ENCODE measurements at places on chromosomes 12 and 14.

GRCh38 chr12:122310626-122311333 lies 44.5 kb upstream of the VPS33A start:
- DNase-seq = no peak

- no peak for DNase-seq
Observed at GRCh38 chr14:99150236-99150635, 121.8 kb downstream of the BCL11B start.

DNA sequence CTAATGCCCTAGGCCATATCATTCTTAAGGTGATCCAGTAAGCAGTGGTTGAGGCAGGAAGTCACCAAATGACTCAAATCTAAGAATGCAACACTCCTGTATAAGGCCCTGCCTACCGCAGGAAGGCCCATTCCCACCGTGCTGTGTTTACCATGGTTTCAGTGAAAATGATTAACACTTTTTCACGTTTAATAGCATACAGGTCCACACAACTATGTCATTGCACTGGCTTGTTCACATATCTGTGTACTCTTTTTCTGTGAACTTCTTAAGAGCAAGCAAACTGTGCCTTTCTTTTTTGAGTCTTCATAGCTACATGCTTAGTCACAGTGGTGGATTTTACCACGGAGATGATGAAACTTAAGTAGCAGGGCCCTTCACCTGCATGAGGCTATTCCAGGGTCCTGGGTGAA lies 214.9 kb downstream of the CNTN1 start:
- no peak for DNase-seq

GRCh38 chr12:50571786-50572185 lies 67.0 kb downstream of the DIP2B start:
- DNase-seq = no peak

DNA sequence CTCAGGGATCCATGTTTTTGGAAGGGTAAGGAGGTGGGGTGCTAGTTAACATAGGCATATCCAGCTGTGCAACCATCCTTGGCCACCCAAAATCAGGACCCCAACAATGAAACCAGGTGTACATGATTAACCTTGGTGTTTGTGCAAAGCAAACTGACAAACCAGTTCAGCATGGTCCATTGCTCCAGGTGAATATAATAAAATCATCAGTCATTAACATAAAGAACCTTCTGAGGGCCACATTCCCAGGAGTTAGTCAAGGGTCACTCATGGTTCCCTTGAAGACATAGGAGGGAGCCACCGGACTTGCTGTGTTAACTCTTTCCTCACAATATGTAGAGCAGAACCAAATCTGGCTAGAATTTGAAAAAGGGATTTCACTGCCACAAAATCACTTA lies 17.8 kb downstream of the SLC38A2 start:
- DNase-seq = no peak

GRCh38 chr12:60693019-60693626 lies 1097.3 kb downstream of the SLC16A7 start:
- no peak for DNase-seq

DNA sequence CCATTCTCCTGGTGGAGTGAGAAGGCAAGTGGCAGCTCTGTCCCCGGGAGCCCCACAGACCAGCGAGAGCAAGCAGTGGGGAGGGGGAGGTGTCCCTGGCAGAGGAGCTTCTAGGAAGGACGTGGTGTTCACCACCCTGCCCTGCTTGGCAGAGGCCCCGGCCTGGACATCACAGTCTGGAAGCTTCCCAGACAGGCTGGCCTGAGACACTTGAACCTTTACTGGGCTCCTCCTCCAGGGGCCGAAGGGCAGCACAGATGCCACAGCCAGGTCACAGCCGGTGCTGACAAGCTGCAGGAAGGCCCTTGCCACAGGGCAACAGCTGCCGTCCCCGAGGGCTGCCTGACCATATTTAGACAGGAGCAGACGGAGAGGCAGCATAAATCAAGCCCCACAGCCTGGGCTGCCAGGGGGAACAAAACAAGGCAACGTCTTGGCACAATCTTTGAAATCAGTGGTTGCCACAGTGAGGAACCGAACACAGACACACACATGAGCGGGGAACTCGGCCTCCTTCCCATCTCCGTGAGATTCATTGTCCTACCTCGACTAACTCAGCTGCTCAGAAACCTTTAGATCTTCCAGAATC lies 28.5 kb downstream of the PRIMA1 start:
- DNase-seq = no peak

DNA sequence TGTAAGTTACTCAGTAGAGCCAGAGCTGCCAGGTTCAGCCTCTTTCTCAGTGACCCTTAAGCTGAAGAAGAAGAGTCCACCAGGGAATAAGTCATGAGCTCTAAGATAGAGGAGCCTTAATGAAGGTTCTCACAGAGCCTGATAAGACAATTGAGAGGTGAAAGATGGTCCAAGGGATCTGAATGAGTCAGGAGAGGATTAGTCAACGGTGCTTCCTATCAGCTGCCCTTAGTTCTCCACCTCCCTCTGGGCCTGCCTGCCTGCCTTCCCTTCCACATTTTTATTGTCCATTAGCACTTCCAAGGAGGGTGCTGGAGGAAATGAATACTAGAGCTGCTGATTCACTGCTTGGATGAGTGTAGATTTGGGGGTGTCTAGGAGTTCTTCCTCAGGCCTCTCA lies 161.7 kb upstream of the RMST start:
- no peak for DNase-seq

DNA sequence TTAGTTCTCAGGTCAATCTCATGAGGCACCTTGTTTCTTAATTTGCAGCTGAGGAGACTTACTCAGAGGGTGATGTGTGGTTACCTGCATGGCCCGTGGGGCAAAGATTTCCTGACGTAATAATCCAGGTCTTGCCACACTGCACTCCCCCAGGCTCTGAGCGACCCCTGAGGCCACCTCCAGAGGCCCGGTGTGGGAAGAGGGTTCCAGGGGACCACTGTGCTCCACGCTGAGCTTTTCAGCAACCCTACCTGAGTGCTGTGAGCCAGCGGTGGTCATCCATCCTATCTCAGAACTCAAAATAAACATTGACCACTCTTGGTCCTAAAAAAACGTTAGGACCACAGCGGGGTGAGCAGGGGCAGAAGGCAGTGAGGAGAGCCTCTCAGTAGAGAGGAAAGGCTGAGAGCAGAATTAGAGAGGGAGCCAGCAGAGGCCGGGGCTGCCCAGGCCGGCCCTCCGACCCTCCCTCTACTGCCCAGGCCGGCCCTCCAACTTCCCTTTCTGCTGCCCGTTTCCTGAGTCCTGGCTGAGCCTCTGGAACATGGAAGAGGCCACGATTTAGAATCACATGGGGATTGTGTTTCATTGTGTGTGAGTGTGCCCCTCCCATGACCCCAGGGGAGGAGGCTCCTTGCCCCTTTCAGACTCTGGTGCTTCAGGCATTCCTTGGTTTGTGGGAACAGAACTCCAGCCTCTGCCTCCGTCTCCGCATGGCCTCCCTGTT lies 188.2 kb upstream of the DIO3 start:
- no peak for DNase-seq

DNA sequence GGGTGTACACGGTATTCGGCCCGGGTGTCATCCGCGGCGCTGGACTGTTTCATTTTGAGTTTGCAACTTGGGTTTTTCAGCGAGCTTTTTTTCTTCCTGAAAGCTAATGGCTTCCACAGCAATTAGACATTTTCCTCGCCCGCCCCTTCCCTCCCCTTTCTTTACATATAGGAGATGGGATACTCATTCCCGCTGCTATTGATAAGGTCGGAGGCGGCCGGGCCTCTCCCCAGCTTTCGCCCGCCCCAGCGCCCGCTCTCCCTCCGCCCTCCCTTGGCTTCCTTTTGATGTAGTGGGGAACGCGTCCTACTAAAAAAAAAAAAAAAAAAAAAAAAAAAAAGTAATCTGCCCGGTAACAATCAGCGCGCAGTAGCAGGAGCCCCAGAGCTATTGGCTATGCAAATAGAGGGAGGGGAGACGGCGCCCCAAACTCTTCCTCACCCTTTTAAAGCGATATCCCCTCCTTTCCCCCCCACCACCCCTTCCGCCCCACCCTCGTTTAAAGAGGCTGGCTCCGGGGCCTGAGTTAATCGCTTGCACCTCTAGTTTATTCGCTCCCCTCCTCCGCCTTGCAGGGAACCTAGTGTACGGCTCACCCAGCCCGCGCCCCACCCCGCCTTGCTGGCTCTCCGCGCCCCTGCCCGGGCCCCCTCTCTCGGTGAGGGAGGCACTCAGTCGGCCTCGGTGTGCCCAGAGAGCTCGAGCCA lies 1.7 kb upstream of the CCND2 start:
- no peak for DNase-seq

GRCh38 chr14:93317875-93318807 lies 14.7 kb downstream of the BTBD7 start:
- no peak for DNase-seq

- DNase-seq = no peak
Observed at GRCh38 chr14:23112359-23113178, 6.5 kb downstream of the CEBPE start.

DNA sequence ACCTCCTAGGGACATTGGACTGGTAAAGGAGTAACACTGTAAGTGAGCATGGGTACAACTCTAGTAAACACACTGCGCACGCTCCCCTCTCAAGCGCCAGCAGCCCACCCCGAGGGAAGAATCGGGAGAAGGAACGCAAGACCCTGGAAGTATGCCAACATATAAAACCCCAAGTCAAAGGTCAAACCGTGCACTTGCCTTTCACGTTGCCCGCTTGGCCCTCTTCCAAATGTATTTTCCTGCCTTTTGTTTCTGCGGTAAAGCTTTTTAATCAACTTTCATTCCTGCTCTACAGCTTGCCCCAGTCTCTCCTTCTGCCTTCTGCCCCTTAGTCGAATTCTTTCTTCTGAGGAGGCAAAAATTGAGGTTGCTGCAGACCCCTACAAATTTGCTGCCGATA lies 17.6 kb upstream of the CHST11 start:
- DNase-seq = no peak

DNA sequence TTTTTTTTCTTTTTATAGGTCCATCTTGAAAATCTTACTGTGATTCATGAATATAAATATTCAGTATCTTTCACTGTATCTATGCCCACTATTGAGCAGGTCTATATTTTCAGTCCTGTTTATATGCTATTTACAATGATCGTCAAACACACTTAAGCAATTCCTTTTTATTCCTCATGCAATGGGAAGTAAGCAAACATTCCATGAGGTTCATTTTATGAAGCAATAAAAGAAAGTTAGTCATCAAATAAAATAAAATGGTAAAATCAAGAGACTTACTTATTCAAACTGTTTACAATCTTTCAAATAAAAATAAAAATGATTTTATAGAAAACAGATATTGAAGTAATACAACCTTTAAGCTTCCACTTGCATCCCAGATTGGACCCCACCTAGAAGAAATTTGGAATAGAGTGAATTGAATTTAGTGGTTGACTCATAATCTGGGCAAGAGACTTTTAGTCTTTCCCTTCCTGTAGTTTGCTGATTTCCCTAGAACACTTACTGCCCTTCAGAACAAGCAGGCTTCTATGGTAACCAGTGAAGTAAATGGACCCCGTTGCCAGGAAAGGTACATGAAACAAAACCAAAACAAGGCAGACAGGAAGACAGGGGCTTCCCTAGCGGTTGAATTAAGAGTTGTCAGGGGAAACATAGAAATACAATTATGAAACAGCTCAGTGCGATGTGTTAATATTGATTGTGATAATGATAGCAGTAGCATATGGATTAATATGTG lies 241.0 kb upstream of the ATP2B1 start:
- DNase-seq = no peak

DNA sequence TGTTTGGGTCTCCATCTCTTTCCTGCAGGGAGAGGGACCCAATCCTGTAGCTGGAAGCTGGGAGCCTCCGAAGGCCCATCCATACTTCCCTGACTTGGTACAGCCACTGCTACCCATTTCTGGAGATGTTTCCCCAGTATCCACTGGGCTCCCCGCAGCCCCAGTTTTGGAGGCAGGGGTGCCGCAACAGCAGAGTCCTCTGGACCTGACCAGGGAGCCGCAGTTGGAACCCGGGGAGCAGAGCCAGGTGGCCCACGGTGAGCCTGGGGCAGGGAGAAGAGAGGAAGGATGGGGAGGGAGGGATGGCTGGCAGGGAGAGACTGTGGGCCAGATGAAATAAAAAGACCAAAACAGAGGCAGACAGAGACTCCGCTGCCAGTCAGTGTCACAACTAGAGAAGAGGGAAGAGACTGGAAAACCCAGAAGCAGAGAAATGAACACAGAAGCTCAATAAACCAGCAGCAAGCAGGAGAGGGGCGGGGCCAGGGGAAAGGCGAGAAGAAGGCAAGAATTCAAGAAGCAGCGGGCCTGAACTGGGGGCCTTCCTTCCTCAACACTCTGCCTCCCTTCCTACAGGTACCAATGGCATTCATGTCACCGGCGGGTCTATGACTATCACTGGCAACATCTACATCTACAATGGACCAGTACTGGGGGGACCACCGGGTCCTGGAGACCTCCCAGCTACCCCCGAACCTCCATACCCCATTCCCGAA lies 6.3 kb downstream of the LTBR start:
- no peak for DNase-seq

Data from NCI-H187 (cell line).